AG09309 (cell line): ENCODE measurements at places on chromosomes 2 and 18.
A peak's percentile ranks its signal among the peaks of the same experiment; 100 is the strongest.

- DNase-seq = peak; percentile 87
These were observed 96.3 kb upstream of the THUMPD2 start for GRCh38 chr2:39875182-39875913.

GRCh38 chr2:195538937-195539336, 118.1 kb upstream of the SLC39A10 start:
- DNase-seq = no peak

DNA sequence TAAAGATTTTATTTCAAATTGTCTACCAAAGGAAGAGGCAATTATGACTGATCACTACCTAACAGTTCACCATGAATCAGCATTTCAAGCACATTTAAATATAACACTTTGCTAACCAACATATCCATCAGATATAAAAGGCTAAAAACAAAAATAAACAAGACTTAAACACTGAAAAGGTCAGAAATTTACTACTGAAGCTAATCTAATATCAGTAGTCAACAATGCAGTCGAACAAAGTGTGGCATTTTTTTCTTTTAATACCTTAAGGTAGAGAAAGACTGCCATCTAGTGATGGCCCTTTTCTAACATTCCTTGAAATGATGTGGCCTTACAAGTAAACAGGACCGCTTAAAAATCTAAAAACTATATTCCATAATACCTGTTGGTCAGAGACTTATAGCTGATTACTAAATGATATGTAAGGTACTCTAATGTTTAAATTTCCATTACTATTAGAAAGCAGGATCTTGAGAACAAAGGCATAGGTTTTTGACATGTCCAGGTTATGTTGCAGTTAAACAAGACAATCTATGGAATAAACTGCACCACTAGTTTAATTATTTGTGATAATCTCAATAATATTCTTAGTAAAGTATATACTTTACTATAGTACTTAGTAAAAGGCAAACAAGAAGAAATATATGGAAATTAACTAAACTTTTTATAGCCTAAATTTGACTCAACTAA, 80.0 kb downstream of the EXOC6B start:
- DNase-seq = peak; percentile 44

DNA sequence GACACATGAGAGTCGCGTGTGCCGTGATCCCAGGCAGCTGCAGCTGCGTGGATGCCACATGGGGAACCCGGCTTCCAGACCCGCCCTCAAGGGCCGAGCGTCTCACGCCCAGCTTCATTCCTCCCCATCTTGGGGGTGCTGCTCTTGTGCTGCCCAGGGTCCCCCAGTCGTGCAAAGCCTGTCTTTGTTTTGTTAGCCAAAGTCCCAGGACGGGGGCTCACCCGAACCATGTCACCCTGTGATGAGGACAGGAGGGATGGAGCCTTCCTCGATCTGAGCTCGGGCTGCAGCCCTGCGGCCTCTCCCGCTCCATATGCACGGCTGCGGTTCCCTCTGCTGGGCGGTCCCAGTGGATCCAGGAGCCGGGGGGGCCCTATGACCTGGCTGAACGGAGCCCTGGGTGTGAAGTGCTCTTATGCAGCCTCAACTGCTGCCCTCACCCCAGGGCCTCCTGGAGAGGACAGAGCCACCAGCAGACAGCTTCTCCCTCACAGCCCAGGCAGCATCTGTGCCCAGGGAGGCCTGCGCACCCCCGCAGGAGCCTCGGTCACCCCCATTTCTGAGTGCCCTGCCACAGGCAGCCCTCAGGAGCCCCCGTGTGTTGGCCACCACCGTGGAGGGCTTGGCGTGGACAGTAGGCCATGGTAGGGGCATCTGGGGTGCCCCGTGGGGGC, 99.0 kb upstream of the CTDP1 start:
- DNase-seq = no peak

DNA sequence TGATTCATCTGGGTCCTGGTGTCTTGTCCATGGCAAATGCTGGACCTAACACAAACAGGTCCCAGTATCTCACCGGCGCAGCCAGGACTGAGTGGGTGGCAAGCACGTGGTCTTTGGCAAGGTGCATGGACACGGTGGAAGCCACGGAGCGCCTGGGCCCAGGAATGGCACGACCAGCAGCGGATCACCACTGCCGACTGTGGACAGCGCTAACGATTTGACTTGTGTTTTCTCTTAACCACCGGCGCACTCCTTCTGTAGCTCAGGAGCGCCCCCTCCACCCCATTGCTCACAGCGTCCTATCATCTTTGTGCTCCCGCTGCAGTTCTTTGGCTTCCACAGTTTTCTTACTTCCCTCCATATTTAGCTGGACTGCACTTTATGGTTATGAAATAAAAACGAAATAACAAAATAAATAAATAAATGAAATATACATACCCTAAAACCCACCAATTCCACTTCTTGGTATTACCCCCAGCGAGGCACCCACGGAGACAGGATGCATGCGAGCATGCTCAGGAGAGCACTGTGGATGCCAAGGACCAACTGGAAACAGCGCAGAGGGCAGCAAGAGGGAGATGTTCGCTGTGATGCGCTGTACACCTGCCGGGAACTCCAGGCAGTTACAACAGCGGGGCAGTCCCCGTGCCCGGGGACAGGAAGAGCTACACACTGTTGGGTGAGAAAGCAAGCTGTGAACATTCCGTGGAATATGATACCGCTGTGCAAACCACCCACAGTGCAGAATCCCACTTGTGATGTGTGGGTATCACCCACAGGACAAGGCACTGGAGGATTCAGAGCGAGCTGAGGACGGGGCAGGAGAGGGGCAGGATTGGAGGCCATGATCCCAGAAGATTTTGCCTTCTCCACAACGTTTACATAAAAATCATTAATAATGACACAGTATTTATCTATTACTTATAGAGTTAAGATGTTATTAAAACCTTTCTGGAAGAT, 7.0 kb upstream of the CIDEA start:
- DNase-seq = no peak

GRCh38 chr18:610214-610928, 13.6 kb downstream of the CLUL1 start:
- DNase-seq = no peak

DNA sequence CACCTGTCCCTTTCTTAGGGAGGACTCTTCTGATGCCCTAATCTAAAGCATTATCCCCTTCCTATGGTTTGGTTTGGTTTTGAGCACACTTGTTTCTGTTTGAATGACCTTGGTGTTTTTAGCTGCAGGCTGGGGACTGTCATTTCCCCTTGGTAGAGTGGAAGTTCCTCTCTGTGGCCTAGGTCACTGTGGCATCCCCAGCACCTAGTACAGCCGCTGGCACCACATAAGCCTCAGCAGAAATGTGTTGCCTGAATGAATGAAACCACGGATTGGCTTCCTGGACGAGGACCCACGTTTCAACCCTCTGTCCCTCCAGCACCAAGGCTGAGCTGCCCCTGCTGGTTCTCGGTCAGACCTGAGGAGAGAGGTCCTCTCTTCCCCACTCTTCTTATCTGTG, 159.9 kb downstream of the CTIF start:
- DNase-seq = no peak

- DNase-seq = no peak
These were observed 199.5 kb downstream of the TTC32 start for GRCh38 chr2:19702267-19702666.

GRCh38 chr2:236321415-236321814, 57.2 kb upstream of the ASB18 start:
- no peak for DNase-seq

GRCh38 chr2:36352701-36353100, 2.9 kb upstream of the CRIM1 start:
- DNase-seq = no peak

GRCh38 chr2:143399631-143400069, 270.4 kb downstream of the ARHGAP15 start:
- DNase-seq = no peak

DNA sequence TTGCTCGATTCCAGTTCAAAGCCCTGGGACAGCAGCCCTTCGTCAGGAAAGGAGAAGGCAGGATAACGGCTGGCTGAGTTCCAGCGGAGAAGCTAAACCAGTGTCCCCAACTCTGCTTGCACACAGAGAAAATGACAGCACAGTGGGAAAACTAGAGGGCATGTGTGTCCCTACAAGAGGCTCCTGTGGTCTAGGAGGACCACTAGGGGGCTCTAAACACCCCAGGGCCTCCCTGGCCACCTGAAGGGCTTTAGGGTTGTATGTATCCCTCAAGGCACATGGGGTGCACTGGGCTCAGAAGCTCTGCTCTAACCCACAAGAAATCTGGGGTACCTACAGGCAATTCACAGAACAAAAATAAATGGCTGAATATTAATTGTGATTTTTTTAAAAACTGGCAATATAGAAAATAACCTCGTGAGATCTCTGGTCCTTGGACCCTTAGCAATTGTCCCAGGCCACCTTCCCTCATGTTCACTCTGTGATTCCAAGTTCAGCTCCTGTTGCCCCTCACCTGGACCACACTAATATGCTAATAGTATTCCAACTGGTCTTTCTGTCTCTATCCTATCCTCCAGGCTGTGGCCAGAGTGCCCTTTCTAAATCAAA, 17.5 kb downstream of the STAT1 start:
- DNase-seq = no peak

DNA sequence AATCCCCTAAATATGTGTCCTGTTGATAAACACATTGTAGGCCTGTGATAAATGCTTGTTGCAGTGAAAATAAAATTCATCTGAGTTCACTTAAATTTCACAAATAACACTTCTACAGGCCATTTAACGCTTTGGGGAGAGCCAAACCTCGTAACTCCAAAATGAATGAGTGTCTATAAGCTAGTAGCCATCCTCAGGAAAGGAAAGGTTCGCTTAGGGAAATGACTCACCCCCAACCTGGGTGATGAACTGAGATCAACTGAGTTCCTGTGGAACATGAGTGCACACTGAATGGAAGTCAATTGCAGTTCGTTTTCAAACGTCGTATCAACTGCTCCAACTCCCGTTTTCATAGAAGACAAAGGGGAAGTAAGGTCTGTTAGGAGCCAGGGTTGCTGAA, 527.6 kb upstream of the ID2 start:
- DNase-seq = no peak

GRCh38 chr2:229901819-229902218, 20.0 kb downstream of the TRIP12 start:
- DNase-seq = peak; percentile 13

DNA sequence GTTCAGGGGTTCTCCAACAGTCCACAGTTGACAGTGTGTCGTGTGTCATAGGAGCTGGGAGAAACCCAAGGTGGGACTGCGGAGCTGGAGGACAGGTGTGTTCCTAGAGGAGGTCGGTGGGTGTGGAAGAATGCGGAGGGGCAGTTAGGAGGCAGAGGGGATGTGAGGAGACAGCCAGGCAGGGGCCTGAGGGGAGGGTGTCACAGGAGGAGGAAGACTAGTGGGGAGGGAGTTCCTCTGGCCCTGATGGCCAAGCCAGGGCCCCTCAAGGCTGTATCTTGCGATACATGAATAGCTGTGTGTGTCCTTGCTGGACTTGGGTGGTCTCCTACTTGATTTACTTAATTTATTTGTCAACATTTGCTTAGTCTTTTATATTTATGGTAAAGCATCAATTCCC, 519.6 kb upstream of the HS6ST1 start:
- DNase-seq = no peak

DNA sequence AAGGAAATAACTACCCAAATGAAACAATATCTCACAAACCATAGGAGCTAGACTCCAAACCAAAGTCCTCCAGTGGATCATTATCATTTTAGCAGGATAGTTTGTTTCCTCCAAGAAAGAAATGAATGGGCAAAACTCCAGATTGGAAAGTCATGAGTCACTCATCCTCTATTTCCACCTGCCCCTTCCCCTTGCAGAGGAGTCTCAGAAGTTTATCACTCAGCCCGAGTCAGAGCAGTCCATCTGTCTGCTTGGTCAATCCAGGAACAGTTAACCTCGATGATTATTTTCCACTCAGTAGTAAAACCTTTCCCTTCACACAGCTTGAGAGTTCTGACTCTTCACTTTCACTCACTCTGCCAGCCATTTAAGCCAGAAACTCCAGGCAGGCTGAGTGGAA, 462.2 kb downstream of the BCL11A start:
- no peak for DNase-seq

- DNase-seq = no peak
These were observed 47.7 kb downstream of the ZC3H15 start for GRCh38 chr2:186533717-186534116.

DNA sequence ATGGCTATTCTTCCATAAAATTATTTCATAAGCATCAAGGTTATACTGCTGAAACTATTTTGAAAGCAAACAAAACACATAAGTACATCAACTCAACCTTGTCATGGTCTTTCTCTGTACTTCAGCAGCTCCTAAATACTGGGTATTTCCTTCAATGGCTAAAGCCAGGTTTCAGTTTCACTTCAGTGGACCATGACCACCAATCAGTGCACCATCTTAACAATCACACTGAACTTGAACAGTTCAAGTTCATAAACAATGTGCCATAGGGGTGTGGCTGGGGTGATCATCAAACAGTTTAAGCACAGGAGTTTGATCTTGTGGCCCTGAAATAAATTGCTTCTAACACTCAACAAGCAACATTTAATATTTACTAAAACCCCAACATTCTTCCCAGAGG, 124.1 kb upstream of the FIGN start:
- no peak for DNase-seq

- DNase-seq = peak; percentile 66
These were observed 216.4 kb upstream of the OSR1 start for GRCh38 chr2:19574778-19575260.

DNA sequence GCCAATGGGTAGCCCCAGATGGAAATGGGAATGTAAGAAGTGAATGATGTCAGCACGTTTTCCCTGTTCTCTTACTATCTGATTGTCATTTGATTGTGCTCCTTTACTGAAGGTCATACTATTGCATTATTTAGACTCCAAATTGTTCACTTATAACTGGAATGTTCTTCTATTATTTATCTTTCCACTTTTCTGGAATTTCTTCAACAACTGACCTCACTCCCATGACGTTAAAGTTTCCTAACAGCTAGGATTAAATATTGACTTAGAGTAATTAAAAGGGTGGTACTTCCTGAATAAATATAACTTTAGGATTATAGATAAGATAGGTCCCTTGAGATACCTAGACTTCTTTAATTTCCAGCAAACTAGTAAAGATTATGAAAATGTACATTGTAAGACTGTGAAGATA, 10.9 kb upstream of the GULP1 start:
- DNase-seq = no peak

- DNase-seq = peak; percentile 75
These were observed 215.3 kb downstream of the RND3 start for GRCh38 chr2:150271952-150272802.
